ENCODE measurements at places on chromosomes 16 and 17.
A peak's percentile ranks its signal among the peaks of the same experiment; 100 is the strongest.

GRCh38 chr17:47621293-47622179 lies 28.2 kb upstream of the KPNB1 start:
- DNase-seq = no peak

- no peak for DNase-seq
Measured at GRCh38 chr16:2046893-2047329, 723 bp downstream of the NTHL1 start.

DNA sequence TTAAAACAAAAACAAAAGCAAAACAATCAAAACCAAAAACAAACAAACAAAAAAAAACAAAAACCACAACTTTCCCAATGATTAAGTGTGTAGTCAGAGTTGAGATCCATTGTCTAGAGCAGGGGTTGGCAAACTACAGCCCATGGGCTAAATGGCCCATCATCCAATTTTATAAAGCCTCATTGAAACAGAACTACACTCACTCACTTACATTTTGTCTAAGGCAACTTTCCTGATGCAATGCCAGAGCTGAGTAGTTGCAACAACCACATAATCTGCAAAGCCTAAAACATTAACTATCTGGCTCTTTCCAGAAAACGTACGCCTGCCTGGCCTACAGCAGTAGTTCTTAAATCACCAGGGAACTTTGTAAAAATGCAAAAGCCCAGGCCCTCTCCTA lies 124.1 kb downstream of the SOX9 start:
- no peak for DNase-seq

GRCh38 chr17:77572065-77572601 lies 386.4 kb upstream of the TNRC6C start:
- no peak for DNase-seq

- no peak for DNase-seq
Measured at GRCh38 chr17:74814453-74814852, 38.3 kb upstream of the NAT9 start.

GRCh38 chr16:21088646-21089538 lies 61.8 kb downstream of the DNAH3 start:
- DNase-seq = no peak

DNA sequence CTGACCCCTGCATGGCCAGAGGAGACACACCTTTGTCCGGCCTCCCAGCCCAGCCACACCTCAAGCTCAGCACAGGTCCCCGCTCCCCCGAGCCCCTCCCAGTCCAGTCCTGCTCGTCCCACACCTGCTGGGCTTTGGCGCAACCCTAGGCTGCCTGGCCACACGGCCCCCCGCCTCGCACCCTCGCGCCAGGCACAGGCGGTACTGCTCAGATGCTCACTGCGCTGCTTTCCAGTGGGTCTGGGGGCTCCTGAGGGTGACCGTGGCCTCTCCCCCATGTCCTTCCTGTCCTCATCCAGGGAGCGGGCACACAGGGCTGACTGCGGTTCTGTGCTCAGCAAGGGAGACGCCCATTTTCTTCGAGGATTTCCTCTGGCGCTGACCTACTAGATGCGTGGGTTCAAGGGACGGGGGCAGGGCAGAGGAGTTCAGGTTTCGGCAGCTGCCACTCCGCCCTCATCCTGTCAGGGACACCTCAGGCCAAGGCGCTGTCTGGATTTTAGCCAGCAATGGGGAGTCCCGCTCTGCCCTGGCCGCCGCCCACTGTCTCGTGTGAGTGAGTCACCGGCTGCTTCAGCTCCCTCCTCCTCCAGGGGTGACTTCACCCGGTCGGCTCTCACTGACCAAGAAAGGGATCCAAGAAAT lies 118.0 kb upstream of the ZNF469 start:
- peak; percentile 79 for DNase-seq

DNA sequence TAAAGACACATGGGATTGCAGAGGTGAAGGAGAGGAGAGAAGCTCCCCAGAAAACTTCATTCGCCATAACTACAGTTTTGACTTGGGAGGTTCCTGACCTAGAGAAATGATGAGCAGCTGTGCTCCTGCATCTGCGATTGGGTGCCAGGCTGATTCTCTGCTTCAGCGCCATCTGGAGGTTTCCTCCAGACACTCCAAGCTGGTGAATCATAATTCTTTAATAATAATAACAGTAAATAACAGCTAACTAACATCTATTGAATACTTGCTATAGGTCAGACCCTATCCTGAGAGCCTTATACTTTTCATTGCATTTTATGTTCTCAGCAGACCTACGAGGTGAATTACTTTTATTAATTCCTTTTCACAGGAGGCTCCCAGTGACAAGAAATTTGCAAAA lies 575.8 kb downstream of the TOX3 start:
- DNase-seq = peak; percentile 53

DNA sequence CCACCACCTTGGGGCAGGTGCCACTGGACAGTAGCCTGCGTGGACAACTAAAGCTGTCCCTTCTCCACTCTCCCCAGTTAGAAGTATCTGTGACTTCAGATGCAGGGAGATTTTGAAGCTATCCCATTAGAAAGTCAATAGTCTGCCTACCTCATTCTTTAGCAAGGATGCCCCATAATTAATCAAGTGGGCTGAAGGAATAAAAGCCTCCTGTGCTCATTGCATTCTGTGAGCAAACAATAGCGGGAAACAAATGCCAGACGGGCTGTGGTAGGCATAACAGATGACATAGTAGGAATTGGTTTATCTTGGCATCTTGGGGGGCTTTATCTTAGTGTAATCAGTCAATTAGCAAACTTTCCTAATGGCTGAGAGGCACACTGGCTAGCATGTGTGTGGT lies 96.7 kb upstream of the HSBP1 start:
- no peak for DNase-seq

- DNase-seq = no peak
Measured at GRCh38 chr16:72107371-72107770, 13.7 kb downstream of the DHX38 start.
